ENCODE measurements at places on chromosomes 5 and 9.

DNA sequence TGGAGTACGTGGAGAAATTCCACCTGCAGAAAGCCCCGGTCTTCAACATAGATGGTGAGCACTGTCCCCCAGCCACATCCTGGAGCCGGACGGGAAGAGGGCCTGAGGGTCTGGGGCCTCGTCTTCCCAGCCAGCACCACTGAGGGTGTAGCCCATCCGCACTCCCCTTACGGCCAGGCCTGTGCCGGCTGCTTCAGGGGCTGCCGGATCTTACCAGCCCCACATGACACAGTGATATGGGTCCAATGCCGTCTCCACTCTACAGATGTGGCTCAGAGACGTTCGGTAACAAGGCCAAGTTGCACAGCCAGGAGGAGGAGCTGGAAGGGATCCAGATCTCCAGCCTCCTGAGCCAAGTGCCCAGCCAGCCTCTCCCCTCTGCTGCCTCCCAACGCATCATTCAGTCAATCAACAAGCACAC is 21.3 kb downstream of the GLT6D1 start:
- DNase-seq = no peak

- no peak for DNase-seq
Observed at GRCh38 chr5:14009575-14009974, 65.1 kb upstream of the DNAH5 start.

GRCh38 chr5:138661291-138661960 is 86.2 kb upstream of the HSPA9 start:
- DNase-seq = no peak

GRCh38 chr9:26357803-26358344 is 534.7 kb downstream of the CAAP1 start:
- no peak for DNase-seq

- DNase-seq = no peak
Observed at GRCh38 chr5:85990998-85991397, 626.7 kb upstream of the COX7C start.

- DNase-seq = no peak
Observed at GRCh38 chr5:143713047-143714003, 98.6 kb upstream of the HMHB1 start.

DNA sequence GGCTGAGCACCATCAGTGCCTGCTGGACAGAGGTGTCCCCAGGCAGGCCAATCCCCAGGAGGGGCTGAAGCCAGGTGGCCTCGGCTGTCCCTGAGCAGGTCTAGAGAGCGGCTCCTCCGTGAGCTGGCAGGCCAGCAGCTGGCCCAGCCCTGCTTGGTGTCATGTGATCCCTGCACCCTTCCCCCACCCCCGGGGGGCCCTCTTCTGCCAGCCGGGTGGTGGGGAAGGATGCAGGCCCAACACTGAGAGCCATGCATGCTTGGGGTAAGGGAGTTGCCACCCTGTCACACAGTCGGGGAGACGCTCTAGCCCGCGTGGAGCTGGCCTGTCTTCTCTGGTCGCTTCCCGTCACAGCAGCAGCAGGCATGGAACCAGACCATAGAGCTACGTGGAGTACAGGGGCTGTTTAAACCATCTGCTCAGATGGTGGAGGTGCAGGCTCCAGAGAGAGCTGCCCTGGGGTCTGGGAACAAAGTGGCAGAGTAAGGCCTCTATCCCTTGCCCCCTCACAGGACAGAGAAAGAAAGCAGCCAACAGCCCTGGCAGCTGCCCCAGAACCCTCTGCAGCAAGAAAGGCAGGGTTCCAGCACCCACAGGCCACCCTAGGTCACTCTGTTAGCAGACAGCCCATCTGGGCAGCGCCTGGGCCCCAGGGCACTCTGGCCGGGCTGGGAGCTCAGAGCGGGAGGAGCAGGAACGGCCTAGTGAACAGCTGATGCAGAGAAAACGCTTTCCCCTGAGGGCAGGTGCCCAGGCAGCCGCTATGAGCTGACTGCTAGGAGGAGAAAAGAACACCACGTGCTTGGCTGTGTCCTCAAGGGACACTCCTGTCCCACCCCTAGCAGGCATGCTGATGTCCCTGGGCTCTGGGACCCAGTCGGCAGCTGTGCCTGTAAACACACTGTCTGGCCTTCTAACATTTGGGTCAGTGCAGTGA is 6.8 kb downstream of the RALGDS start:
- no peak for DNase-seq

DNA sequence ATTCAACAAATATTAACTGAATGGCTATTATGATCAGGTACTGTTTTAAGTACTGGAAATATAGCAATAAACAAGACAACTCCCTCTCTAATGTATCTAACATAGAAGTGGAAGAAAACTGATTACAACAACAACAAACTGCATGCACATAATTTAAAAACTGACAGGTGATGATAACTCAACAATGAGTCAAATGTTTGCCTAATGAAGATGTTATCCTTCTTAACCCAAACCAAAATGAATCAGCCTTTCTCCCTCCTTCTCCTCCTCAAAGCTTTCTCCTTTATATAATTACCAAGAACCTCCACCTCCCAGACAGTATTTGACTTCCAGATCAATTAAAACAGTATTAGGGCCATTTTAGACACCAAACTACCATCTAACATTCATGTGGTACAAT is 49.3 kb downstream of the RICTOR start:
- DNase-seq = no peak

DNA sequence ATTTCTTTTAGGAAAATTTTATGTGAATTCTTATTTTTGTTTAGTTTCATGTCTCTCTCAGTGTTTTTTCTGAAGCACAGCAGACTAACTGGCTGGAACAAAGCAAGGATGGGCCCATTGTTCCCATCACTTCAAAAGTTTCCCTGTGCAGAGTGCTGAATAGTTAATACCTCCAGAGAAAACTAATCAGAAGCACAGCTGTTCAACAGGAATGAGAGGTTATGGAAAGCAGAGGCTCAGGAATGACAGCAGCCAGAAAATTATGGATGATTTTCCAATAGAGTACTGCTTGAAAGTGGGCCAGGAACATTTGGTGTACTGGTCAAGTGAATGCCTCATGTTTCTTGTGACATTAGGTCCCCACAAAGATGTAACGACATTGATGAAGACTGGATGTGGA is 173.0 kb upstream of the TARS1 start:
- DNase-seq = no peak

DNA sequence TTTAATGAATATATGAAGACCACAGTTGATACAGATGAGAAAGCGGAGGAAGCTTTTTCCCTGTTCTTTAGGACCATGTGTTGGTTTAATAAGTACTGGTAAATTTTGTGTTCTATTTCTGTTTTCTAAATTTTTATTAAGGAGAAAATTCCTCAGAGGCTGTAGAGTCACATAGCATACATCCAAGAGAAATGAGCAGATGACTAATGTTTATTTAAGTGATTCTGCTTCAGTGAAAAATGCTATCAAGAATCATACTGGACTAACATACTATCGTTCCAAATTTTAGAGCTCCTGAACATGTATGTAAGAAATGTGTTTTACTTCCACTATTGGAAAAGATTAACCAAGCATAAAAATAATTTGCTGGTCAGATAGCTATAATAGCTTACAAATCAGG is 115.0 kb downstream of the KIAA1958 start:
- no peak for DNase-seq

Measured in cerebellar nuclear complex (tissue), 1 donor.